H4 (cell line): ENCODE measurements at places on chromosomes 11 and 22. TPM values are rescaled to one million over a fixed set of nuclear protein-coding genes. Genes with fewer than 3 reads are reported as not detected.

The ABCG4 gene
- 0.25 TPM in 1 of 2 replicates, not detected in the other for total RNA-seq

The KRTAP5-10 gene
- not detected in 2 replicates for total RNA-seq

The CCDC116 gene
- 0.10 TPM in 1 of 2 replicates, not detected in the other for total RNA-seq

The SPDYC gene
- not detected in 2 replicates for total RNA-seq

The TIMM10 gene
- 111 and 118 TPM in 2 replicates for total RNA-seq

The C22orf31 gene
- total RNA-seq: not detected in 2 replicates

The APOBEC3G gene
- total RNA-seq: 23.6 and 31.9 TPM in 2 replicates

The TNNT3 gene
- not detected in 2 replicates for total RNA-seq

The SLC6A5 gene
- total RNA-seq: not detected in 2 replicates

The OR51B4 gene
- 1.1 and 6.9 TPM in 2 replicates for total RNA-seq

The BAIAP2L2 gene
- not detected in 2 replicates for total RNA-seq

The TEF gene
- total RNA-seq: 8.6 and 11.0 TPM in 2 replicates

The OR51G1 gene
- not detected in 2 replicates for total RNA-seq
